ENCODE measurements at places on chromosomes 11 and 22.

DNA sequence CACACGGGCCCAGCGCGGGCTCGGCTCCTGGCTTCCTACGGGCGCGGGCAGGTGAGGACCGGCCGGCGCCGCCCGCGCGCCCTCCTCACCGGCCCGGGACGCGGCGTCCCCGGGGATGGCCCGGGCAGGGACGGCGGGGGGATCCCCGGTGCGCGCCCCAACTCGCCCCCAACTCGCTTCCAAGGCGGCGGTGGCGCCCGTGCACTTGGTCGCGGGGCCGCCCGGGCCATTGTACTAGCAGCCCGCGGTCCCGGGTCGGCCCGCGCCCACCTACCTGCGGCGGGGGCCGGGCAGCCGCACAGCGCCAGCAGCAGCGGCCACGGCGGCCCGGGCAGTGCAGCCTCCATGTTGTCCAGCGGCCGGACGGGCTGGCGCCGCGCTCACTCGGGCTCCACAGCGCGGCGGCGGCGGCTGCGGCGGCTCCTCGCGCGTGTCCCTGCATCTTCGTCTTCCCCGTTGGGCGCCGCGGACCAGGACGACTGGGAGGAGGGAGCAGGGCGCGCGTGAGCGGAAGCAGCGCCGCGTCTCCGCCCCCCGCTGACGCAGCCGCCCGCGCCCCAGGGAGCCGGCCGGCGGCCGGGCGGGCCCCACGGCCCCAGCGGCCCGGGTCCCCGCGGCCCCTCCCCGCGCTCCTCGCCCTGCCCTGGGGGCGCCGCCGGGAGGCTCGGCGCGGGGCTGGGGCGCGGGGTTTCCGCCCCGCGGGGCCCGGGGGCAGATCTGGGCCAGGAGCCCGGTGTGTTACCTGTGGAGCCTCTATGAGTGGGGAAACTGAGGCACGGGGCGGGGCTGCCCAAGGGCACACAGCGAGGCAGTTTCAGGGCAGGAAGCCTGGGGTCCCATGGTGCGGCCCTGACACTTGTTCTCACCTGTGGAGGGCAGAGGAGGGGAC lies 159.3 kb upstream of the GRK3 start:
- peak; percentile 49 for DNase-seq

DNA sequence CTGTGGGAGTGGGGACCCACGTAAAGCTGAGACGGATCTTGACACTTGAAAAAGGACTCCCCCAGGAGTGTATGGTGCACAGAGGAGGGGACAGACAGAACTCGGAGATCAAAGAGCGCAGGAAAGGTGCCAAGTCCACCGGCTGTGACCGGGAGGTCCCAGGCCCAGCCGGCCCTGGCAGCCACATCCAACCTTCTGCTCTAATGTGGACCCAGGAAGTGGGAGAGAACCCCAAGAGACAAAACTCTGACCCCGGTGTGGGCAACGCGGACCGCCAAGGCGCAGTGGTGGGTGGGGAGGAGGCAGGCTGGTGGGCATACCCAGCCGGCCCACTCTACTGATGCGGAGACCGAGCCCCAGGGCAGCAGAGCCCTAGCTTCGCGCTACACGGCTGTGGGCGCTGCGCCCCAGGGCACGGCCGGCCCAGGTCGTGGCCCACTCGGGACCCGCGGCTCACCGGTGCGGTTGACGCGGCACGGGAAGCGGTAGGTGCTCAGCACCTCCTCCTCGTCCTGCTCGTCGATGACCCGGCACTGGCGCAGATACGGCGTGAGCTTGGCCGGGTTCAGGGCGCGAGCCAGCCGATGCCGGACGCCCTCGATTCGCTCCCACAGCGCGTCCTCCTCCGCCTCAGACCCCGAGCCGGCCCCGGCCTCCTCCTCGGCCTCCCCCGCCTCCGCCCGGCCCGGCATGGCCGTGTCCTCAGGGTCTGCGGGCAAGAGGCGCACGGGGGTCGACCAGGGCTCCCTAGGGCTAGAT lies 527 bp downstream of the CARD10 start:
- DNase-seq = no peak

GRCh38 chr11:116126562-116126961 lies 622.3 kb upstream of the CADM1 start:
- no peak for DNase-seq

- no peak for DNase-seq
Observed at GRCh38 chr11:3944198-3944597, 88.7 kb downstream of the STIM1 start.

DNA sequence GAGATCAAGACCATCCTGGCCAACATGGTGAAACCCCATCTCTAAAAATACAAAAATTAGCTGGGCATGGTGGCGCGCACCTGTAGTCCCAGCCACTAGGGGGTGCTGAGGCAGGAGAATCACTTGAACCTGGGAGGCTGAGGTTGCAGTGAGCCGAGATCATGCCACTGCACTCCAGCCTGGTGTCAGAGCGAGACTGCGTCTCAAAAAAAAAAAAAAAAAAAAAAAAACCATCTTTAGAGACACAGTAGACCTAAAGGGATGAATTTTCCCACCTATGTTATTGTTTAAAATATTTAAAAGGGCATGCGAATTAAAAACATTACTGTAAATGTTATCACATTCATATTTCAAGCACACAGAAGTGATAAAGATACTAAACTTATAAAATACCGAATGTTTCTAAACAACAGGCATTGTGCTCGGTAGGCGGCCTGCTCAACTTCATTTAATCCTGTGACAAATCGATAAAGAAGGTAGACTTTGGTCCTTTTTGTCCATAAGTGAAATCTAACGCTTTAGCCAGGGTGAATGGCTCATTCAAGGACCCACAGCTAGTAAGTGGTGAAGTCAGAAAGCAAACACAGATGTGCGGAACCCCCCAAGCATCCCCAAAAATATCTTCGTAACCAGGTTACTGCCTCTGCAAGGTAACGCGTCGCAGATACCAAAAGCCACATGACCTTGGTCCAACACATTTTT lies 16.1 kb downstream of the NCAPD3 start:
- DNase-seq = no peak

- DNase-seq = no peak
Observed at GRCh38 chr11:109193880-109194279, 228.1 kb upstream of the C11orf87 start.

- no peak for DNase-seq
Observed at GRCh38 chr11:94129512-94130297, 1.1 kb downstream of the PANX1 start.

DNA sequence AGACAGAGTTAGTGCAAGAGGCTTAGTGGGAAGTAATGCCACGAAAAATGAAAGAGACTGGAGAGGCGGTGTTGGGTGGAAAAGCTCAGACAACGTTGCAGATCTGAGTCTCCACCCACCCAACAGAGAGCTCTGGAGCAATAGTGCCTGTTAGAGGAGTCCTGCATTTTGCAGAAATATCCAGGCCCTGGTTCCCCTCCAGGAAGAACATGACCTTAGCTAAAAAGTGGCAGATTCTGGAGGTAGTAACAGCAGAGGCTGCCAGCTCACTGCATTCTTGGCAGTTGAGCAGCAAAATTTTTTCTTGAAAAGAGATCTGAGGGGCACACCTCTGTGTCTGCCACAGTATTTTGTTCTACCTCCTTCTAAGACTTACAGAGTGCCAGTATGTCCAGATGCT lies 27.7 kb upstream of the BIRC3 start:
- no peak for DNase-seq

DNA sequence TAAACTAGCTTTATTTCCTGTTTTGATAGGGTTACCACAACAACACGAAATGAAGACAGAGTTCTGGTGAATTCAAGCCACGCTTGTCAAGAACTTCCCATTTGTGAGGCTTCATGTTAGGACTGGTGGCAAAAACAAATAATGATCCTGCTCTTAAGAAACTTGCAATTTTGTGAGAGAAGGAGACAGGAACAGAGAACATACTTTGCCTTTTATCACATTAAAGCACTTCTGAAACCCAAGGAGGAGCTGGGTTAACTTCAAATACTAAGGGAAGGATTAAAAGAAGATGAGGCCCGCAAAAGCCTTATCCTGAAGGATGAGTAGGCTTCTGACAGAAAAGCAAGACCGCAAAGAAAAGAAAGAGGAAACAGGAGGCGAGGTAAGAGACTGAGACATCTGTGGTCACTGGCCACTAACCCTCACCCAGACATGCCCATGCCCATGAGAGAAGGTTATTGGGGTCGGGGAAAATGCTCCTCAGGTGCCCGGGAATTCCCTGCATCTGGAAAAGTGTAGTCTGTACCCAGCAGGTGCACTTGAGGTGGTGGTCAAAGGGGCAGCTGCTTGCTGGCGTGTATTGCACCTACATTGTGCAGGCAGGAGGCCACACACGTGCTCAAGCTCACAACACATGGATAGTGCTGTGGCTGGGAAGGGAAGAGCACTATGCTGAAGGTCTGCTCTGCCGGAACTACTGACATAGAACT lies 50.5 kb downstream of the MAPK1 start:
- peak; percentile 68 for DNase-seq

DNA sequence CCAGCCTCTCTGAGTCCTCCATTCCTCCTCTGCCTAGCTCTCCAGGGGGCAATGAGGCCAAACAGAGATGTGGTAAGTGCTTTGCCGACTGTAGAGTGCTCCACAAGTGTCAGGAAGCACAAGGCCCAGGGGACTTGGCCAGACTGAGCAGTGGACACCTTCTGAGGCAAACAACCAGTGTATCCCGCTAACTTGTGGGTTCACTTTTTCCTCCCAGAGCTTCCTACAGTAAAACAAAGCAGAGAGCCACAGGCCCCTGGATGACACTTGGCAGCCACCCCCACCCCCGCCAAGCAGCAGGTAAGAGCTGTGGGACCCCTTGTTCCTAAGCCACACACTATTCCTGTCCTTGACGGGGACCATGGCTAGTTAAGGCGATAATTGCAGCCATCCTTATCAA lies 160.9 kb downstream of the CACNA1I start:
- DNase-seq = no peak

DNA sequence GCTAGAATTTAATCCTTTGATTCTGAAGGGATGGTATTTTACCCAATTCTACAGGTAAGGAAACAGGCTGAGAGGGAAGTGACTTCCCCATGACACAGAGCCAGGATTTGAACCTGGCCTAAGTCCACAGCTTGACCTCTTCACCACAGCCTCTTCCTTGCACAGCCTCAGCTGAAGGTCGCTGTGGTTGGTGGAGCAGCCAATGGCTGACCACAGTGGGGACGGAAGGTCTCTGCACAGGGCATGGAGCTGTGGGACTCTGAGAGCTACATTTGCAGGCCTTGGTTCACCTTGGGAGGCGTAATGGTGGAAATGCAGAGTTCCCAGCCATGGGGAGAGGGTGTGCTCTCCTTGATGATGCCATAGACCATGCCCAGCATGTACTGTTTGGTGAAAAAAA lies 295.0 kb downstream of the DDX10 start:
- DNase-seq = no peak

DNA sequence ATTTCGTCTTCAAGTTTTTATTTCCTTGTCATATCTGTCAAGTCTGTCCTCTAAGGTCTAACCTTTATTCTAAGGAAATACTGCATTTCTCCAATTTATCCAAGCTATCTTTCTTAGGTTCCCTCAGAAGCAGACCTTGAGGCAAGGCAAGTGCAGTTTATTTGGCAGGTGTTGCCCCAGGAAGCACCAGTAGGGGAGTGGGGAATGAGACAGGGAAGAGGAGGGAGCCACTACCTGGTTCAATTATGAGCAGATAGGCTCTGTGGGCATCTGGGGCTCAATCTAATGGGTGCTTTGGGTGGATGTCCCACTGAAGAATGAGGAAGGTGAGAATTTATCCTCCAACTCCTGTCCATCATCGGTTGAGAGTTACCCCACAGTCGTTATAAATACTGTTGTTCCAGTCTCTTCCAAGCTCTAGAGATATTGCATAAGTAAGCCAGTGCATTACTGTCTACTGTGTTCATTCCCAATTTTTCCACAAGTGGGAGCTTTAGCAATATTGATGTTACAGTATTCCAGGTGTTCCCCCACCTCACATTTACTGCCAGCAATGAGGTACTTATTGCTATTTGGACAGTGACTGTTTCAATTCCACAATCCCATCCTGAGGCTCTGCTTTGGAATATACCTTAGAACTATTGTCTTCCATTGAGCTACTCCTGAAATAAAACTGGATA lies 154.9 kb upstream of the CEP126 start:
- peak; percentile 22 for DNase-seq

DNA sequence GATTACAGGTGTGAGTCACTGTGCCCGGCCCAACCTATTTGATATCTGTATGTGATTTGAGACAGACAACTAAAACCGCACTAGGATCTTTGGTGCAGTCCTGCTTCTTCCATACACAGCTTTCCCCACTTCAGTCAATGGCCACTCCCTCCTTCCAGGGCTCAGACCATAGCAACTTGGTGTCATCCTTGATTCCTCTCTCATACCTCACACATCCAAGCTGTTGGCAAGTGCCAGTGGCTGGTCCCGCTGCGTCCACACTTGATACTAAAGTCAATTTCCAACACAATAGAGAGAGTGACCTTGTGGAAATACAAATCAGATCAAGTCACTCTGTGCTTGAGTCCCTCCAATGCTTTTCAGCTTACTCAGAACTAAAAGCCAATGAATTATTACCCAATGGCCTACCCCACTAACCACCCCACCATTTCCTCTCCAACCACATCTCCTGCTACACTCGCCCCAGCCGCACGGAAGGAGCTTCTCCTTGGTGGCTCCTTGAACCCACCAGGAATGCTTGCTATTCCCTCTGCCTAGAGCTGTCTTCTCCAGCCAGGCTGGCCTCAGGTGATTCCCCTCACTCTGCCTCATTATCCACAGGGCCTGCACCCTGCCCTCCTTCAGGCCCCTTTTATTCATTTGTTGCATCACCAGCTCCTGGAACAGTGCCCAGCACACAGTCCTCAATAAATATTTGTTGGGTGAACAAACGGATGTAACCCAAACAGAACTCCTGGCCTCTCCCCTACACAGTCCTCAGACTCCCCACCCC lies 12.9 kb downstream of the ABTB2 start:
- peak; percentile 85 for DNase-seq

DNA sequence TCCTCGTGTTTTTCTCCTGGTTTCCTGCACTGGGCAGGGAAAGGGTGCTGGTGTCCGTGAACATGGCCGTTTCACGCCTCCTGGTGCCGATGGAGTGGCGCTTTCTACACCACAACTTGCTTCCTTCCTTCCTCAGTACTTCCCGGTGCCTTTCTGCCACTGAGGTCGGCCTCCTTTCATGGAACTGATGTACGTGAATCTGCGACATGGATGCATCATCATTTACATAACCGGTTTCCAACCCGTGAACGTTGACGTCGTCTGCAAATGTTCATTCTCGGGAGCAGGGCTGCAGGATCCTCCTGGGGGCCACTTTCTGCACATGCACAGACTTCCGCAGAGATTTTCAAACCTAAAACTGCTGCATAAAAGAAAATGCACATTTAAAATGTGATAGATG lies 474.4 kb downstream of the BRD1 start:
- DNase-seq = no peak

DNA sequence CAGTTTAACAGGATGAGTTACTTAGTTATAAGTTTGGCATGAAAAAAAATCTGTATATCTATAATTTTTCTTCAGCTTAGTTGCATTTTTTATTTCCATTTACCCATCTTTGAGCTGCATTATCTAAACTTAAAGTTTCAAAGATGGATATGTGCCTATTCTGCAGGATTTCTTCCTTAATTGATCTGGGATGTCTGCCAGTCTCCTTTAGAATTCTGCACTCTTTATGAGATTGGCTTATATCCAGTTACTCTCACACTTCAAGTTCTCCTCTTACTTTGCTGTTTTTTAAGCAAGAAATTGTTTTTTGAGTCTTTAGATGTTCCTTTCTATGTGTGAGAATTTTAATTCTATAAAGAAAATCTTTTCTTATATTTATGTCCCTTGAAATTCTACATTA lies 5.1 kb upstream of the PDGFD start:
- no peak for DNase-seq

GRCh38 chr11:85724748-85725465 lies 38.9 kb upstream of the CCDC89 start:
- no peak for DNase-seq

GRCh38 chr11:84687433-84687832 lies 939.7 kb downstream of the DLG2 start:
- peak; percentile 14 for DNase-seq

Measured in RWPE1 (cell line).